ENCODE measurements at places on chromosomes 3 and 15.

- DNase-seq = no peak
Observed at GRCh38 chr3:123431658-123432324, 17.1 kb downstream of the ADCY5 start.

- no peak for DNase-seq
Observed at GRCh38 chr3:152733584-152734119, 101.3 kb upstream of the P2RY1 start.

DNA sequence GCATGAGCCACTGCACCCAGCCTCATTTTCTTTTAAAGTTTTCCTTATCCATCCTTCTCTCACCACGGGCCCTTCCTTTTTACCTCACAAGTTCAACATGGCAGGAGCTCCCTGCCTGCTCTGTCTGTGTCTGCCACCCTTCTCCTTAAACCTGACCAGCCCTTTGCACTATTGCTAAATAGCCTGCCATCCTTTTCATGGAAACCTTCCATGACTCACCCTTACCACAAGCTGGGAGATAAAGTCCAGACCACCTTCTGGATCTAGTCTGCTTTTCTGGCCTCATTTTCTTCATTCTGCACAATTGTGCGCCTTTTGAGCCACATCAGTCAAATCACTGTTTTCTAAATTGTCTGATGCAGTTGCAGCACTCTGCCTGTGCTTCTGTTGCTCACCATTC is 8.9 kb downstream of the PARP14 start:
- DNase-seq = peak; percentile 37

DNA sequence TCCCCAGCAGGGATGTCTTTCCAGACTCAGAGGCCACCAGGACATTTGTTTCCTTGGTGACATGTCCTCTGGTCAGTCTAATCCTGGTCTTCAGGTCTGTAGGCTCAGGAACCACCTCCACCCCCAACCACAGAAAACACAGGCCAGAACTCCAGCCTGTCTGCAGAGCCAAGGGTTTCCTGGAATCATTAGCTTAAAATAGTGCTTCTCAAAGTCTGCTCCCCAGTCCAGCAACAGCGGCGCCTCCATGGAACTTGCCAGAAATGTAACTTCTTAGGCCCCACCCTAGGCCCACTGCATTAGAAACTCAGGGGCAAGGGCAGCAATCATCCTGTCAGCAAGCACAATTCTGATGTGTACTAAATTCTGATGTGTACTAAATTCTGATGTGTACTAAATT is 20.0 kb downstream of the SLC28A1 start:
- no peak for DNase-seq

GRCh38 chr3:195889870-195890295 is 18.5 kb downstream of the TNK2 start:
- DNase-seq = no peak

GRCh38 chr3:186869253-186870100 is 27.0 kb downstream of the ADIPOQ start:
- DNase-seq = peak; percentile 59

DNA sequence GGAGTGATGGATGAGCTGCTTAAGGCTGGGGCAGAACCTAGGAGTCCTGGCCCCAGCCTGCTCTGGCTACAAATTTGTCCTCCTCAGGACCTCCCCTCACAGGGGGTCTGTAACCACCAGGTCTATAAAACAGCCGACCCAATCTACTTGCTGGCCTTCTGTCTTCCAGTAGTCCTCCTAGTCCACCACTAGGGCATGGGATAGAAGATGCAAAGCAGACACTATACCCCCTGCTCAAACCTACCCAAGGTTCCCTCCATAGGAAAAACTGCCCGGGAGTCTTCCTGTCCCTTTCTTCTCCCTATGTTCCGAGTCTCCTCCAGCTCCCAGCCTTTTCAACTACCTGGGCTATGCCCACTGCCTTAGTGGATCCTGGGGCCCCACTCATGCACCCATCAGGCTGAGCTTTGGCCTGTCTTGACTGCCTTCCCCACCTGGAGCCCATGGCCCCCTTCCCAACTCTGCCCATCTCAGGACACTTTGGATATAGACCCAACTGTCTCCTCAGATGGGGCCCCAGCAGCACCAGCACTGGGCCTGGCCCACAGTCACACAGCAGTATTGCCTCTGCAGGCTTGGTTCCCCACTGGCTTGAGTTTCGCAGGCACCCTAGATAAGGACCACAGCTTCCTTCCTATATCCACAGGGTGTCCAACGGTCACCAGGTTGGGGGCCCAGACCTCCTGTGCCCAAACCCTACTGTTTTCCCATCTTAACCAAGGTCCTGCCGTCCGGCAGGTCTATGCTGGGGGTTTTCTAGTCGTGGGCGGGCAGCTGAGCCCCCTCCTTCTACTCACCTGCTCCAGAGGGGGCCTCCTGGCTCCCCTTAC is 1.1 kb downstream of the HYAL3 start:
- peak; percentile 26 for DNase-seq

DNA sequence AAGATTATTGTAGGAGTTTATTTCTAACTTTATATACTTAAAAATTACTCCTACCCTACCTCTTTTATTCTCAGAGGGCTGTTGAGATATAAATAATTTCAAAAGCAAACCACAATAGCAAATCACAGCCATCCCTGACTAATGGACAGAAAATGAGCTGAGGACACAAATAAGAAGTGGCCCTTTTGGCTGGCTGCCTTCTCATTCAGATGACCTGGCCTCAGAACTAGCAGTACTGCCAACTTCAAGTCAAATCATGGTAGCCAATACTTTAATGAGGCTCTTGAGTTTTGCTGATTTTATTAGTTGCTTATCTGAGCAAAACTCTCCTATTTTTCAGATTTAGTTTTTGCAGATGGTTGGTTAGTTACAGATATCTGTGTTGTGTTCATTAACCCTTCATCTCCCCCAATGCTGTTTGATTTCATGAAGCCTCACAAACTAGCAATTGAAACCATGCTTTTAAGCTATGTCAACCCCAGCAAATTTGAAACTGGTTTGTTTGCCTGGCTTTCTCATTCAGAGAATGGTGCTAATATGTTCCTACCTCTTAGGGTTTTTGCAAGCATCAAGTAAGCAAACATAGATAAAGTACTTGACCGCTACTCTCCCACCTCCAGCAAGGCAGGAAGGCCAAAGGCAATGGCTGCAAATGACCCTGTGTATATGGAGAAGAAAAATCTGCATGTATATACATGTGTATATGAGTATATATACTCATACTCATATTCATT is 73.4 kb upstream of the HACD2 start:
- peak; percentile 72 for DNase-seq

DNA sequence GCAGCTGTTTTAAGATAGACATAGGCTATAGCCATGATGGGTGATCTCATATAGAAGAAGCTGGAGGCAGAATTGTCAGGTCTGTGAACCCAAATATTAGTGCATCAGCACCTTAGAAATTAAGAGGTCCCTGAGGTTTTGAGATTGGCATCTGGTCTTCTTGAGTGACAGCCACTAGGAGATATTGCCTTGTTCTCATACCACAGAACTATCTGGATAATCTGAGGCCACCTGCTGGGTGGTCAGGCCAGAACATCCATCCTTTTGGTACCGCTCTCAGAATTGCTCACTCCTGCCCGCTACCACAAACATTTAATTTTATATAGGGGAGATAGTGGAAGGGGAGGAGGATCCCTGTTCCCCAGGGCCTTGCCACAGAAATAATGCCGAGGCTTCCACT is 210.6 kb upstream of the ZPLD1 start:
- peak; percentile 59 for DNase-seq

GRCh38 chr3:25349095-25349494 is 79.0 kb upstream of the RARB start:
- DNase-seq = no peak

DNA sequence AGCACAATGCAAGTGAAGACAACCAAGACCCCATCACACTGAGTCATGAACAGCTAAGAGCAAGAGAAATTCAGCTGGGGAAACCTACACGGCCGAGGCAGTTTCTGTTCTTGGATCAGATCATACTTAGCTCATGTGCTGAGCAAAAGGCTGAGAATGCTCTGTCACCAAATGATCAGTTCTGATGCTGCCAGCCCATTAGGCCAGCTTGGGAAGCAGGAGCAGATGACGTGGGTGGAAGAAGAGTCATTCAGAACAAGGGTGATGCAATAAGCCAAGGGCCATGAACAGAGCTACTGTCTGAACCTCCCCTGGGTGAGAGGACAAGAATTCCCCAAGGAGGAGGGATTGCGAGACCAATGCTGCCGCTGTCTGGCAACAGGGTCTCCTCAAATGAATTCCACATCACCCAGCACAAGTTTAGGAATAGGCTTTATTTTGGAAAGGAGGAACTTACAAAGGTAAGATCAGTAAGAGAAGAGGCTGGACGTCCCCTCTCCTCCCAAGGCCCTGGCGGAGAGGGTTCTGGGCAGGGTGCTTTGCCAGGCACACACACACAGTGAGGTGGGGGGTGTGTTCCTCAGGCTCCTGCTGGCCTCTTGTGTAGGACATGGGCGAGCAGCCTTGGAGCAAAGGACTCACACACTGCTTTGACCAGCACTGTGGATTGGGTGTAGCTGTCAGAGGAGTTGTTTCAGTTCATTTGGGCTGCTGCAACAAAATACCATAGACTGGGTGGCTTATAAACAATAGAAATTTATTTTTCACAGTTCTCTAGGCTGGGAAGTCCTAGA is 65.6 kb upstream of the CTXND1 start:
- peak; percentile 82 for DNase-seq

DNA sequence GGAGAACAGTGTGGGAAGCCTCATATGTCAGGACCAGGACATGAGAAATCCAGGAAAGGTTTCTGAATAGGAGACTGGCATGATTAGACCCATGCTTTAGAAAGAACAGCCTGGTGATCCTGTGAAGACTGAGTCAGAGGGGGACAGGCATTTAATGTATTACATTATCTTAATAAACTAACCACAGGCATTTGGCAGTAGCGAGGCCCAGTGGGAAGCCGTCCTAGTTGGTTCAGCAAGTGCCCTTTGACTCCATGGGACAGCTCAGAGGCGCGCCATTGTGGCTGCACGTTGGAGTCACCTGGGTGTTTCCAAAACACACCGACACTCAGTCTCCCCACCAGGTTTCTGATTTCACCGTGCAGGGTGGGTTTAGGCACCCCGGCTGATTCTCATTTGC is 90.5 kb upstream of the DGKG start:
- peak; percentile 95 for DNase-seq

DNA sequence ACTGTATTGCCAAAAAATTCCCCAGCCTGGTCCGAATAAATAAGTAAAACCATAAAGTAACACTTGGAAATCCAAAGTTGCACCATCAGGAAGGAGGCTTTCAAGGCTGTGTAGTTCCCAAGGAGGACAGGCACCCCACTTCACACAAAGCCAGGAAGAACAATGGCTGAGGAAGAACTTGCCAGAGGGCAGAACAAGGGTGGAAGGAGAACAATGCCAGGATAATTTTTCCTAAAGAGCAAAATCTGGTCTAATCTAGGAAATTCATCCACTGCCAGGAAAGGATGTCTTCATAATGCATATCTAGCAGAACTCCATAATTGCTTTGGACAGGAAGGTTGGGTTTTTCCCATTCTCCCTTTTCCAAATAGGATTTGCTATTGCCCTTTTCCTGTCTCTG is 15.7 kb upstream of the ARID3B start:
- no peak for DNase-seq

- DNase-seq = no peak
Observed at GRCh38 chr3:54053211-54053610, 69.1 kb upstream of the CACNA2D3 start.

GRCh38 chr3:139493826-139494385 is 17.6 kb upstream of the RBP2 start:
- no peak for DNase-seq

GRCh38 chr3:196334982-196335381 is 3.2 kb downstream of the TM4SF19 start:
- DNase-seq = no peak

DNA sequence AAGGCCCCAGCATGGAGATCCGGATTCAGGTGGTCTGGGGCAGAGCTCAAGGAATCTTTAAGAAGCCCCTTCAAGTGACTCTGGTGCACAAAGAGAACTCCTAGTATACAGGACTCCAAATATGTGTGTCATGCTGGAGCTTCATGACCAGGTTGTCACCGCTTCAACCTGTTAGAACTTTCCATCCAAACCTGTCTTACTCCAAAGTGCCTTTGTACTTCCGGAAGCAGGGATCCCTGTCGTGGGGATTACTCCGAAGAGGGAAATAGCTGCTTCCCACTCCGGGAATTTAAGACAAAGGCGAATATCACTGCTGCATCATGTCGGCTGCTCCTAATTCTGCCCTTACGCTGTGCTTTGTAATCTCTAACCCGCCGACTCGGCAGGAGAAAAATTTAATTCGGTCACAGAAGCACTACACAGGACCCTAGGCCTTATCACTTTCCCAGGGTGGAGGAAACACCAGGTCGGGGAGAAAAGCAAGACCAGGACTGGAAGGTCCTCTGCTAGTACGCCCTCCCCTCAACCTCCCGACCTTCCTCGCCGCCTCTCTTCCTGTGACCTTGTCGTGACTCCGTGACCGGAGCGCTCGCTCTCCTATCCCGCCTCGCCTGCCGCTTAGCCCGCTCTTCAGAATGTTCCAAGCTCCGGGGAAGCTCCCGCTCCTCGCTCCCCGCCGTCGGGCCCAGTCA is 730 bp downstream of the HIGD1A start:
- DNase-seq = peak; percentile 28

DNA sequence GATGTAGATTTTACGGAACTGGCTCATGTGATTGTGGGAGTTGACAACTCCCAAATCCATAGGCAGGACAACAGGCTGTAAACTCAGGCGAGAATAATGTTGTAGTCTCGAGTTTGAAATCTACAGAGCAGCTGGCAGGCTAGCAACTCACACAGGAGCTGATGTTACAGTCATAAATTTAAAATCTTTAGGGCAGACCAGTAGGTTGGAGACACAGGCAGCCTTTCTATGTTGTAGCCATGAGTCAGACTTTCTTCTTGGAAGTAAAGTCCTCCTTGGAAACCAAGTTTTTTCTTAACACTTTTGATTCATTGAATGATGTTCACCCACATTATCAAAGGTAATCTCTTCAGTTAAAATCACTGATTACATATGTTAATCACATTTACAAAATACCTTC is 89.1 kb upstream of the ALCAM start:
- DNase-seq = no peak

DNA sequence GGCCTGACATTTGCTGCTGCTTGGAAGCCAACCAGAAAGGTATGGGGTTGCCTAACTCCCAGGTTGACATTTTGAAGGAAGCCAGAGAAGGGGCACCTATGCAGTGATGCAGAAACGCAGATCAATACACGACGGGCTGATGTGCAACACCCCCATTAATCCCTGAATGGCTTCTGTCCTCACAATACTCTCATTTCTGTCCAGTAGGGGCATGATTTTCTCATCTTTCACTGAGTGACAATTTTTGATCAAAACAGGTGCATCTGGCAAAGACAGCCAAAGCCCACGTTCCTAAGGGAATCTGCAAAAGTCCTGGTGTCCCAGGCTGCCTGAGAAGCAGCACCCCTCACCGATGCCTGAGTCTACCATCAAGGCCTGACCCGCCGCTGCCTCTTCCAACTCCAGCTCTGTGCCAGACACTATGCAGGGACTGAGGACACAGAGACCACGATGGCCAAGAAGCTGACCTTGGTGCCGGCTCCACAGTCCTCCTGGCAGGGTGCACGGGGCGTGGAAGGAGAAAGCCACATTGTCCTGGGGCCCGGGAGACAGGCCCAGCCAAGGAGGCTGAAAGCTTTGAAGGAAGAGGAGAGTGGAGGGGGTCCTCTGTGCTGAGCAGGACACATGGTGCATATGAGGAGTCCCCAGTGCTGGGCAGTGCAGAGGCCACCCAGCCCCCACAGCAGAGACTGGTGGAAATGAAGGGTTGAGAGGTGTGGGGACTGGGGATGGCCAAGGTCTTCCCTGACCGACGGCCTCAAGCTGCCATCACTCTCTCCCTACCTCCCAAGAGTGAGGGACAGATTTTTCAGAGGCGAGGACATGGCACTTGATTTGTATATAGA is 159.6 kb downstream of the NUP210 start:
- no peak for DNase-seq

- DNase-seq = peak; percentile 92
Observed at GRCh38 chr3:69212411-69213160, 90.2 kb upstream of the LMOD3 start.

Data from choroid plexus epithelial cell (primary cell).